SK-N-SH (cell line): ENCODE measurements at places on chromosomes 1 and 21. TPM values are rescaled to one million over a fixed set of nuclear protein-coding genes. Genes with fewer than 3 reads are reported as not detected.

EPB41 gene
- polyA plus RNA-seq: 7.4 and 10.3 TPM in 2 replicates

DNA sequence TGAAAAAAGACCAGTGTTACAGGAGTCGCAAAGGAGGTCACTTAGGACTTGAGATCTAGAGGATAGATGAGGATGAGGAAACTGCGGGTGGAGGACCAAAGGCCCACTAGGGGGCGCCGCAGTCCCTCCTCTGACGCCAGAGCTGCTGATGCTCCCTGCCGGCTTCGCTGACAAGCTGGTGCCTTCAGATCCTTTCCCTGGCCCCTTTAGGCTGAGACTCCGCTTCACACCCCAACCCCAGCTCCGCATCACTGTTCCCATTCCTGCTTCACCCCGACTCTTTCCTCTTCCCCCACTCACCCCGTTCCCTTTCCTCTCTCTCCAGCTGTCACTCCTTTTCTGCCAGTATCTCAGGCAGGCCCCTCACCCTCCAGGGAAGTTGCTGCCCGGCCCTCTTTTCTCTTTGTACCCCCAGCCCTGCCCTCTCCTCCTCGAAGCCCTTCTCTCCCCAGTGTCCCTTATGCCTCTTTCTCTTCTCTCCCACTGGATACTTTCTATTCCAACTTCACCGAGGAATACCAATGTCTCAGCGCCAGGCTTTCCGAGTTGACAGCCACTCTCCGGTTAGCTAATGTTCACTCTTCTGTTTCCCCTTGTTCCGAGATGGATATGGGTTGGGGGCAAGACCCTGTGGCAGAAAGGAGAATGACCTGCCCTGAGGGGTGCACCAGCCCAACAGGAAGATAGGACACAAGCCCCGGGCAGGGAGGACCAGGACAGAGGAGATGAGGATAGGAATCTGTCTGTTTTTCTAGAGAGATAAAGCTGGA is 4.5 kb downstream of the KCNJ9 start:
- H3K36me3 ChIP-seq: no peaks in the 10 kb centered on the region
- H3K27ac ChIP-seq: no peak overlapping the region
- peaks cover 13% of the 10 kb centered on the region; the same call in 1 of the 2 replicates for H3K4me1 ChIP-seq
- peak; percentile 91 for DNase-seq

DNA sequence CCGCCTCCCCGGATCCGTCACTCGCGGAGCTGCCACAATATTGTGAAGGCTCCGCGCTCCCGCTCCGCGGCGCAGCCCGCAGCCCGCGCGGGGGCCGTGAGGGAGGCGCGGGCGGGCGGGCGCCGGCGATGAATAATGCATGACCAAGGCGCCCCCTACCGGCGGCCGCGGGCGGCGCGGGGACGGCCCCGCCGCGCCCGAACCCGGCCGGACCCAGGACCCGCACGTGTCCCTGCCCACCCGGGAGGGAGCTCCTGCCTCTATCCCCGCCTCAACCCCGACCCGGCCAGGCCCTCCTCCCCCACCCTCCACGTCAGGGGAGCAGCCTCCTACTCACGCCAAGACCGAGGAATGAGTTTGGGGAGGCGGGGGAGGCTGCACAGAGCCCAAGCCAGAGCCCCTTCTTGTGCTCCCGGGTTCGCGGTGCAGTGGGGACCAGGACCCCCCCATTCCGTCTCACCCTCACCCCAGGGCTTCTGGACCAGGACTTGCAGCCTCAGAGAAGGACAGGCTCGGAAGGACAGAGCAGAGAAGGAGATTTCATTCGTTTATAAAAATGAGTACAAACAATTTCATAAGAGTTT is 70.8 kb upstream of the CASZ1 start:
- H3K36me3 ChIP-seq: no peaks in the 10 kb centered on the region
- no peaks in the 10 kb centered on the region for H3K4me1 ChIP-seq
- peak overlapping the region; percentile 57; the same call in 1 of the 2 replicates for H3K4me3 ChIP-seq
- H3K27me3 ChIP-seq: 0 out of 2 replicates have a peak, but pooled peaks cover 7% of the 10 kb centered on the region
- peak; percentile 95 for DNase-seq

- DNase-seq: no peak
- H3K36me3 ChIP-seq: no peaks in the 10 kb centered on the region
- H3K4me3 ChIP-seq: no peak overlapping the region
- H3K27me3 ChIP-seq: no peaks in the 10 kb centered on the region
- H3K27ac ChIP-seq: peak overlapping the region; percentile 55
Measured at GRCh38 chr1:217892750-217893149, 261.6 kb downstream of the SPATA17 start.

DNA sequence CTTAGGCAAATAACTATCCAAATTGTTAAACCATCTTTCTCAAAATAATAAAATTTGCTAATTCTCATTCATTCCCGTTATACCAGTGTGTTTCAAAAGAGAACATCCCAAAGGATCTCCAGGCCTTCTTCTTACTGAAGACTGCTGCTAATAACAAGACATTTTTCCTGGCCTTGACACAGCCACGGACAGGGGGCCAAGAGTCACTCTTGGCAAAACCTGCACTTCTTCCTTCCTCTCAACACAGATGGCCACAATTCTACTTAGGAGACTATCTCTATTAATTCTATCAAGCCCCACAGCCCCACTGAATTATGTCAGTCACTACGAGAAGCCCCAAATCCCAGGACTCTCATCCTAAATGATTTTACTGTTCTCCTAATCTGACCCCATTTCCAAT is 86.0 kb downstream of the EVI5 start:
- H3K36me3 ChIP-seq: peaks cover 19% of the 10 kb centered on the region
- no peak overlapping the region for H3K27ac ChIP-seq
- no peaks in the 10 kb centered on the region for H3K27me3 ChIP-seq
- H3K4me1 ChIP-seq: no peaks in the 10 kb centered on the region
